ENCODE measurements at places on chromosomes 7 and 10.

DNA sequence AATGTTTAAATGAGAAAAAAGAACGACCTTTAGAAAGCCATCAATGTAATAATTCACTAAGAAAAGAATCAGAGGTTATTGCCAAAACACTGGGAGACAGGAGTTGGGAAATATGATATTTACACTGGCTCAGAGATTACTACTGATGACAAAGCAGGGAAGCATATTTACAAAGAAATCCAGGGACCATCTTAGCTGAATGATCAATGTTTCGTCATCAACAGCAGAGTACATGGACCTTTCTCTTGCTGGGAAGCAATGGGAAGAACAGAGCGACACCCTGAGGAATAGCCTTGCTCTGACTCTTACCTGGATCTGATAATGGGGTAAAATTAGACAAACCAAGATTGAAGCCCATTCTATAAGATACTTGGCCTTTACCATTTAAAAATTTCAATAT is 1293.5 kb downstream of the XPNPEP1 start:
- DNase-seq = no peak

DNA sequence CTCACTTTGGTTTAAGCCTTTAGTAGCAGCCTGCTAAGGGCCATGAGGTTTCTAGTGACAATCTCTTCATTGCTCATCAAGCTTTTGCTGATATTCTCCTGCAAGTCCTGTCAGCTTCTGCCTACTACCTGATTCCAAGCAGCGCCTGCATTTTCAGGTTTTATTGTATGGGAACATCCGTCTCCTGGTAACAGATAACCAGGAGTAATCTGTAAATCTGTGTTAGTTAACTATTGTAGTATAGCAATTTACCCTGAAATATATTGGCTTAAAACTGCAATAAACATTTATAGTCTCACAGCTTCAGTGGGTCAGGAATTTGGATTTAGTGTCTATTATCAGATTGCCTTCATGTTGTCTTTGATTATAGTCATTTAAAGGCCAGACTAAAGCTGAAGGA is 94.0 kb downstream of the MLLT10 start:
- no peak for DNase-seq

DNA sequence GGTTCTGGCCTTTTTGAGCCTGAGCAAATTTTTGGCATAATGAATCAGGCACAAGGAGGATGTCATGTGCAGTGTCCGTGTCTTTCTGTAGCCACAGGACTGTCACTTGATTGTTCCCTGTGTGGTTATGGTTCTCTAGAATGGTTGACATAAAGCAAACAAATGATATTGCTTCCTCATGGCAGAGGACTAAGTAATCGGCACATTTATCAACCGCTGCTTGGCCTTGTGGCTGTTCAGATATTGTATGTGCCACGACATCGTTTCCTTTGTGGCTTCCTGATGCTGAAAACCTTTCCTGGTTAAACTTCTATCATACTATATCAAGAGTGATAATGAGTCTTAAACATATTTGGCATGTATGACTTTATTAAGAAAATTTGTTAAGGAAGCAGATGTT is 598.8 kb downstream of the SUGCT start:
- DNase-seq = no peak

GRCh38 chr7:85220651-85221050 is 33.8 kb upstream of the SEMA3D start:
- no peak for DNase-seq

GRCh38 chr10:119362122-119362521 is 154.8 kb downstream of the GRK5 start:
- DNase-seq = no peak

DNA sequence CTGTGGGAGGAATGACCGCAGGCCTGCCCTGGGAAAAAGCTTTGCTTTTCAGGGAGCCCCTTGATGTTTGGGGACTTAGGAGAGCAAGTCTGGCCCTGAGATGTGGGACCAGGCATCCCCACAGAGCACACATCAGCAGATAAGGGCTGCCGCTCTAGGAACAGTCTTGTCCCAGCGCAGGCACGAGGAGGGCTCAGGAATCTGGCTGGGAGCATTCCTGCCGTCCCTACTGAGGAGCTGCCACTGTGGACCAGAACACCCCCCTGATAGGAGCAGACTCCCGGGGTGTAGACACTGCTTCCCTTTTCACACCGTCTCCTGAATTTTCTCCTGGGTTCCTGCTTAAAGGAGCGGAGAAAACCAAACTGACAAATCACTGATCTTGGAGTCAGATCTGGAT is 232.3 kb downstream of the CUX1 start:
- no peak for DNase-seq

DNA sequence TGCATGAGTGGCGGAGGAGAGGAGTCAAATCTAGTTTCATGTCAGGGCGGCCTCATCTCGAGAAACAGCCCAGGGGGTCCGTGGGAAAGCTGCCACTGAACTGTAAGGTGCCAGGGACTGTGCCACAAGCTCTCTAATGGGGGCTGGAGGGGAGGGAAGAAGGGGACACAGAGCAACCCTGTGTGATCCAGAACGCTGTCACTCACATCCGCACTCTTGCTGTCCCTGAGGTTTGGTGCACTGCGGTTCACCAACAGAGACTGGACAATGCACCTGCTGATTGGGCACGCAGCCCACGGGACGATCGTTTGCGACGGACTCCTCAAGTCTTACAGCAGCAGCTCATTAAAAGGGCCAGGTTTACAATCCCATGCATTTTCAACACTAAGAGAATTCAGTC is 47.7 kb downstream of the AMZ1 start:
- no peak for DNase-seq

DNA sequence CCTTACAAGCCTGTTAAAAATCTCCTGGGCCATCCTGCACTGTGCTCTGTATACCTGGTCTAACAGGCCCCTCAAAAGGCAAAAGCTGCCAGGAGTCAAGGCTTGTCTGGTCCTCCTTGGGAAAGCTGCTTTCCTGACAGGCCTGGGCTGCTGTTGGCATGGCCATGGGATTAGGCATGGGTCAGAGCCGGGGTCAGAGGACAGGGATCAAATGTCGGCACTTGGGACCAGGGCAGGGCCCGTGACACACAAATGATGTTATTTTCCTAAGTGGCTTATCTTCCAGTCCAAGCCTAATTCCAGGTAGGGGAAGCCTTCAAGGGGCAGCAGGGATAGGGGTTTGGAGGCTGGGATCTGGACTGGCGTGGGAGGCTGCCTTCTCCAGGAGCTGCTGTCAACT is 191.5 kb upstream of the GPR26 start:
- no peak for DNase-seq

DNA sequence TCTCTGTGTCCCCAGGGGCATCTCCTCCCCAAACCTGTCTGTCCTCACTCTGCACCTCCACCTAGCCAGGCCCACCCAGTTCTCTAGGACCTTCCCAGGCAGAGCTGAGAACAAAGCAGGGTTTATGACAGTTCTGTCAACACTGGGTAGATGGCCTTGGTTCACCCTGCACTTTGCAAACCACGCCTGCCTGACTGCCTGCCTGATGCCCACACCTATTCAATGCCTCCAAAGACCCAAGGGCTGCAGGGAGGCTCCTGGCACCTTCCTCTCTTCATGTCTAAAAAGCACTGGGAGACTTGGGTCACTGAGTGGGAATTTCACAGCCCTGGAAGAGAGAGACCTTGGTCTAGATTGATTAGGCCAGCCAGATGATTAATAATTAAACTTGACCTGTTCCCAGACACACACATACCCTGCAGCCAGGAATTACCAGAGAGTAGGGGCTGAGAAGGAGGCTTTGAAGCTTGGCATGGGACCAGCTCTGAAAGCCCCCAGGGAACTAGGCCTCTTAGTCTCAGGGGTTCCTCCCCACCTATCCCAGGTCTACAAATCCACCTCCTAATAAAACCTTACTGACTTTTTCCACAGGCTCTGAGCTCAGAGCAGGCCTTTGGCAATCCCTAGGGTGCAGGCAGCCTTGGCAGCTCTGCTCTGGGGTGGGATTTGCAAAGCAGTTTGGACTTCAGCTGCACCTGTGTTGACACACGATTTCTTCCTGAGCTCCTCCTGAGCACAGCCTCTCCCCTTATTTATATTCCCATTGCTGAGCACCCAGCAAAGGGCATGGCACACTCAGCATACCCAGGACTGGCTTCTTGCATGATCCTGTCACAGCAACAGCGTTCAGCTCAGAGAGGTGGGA is 25.7 kb upstream of the PDCD4 start:
- DNase-seq = no peak

DNA sequence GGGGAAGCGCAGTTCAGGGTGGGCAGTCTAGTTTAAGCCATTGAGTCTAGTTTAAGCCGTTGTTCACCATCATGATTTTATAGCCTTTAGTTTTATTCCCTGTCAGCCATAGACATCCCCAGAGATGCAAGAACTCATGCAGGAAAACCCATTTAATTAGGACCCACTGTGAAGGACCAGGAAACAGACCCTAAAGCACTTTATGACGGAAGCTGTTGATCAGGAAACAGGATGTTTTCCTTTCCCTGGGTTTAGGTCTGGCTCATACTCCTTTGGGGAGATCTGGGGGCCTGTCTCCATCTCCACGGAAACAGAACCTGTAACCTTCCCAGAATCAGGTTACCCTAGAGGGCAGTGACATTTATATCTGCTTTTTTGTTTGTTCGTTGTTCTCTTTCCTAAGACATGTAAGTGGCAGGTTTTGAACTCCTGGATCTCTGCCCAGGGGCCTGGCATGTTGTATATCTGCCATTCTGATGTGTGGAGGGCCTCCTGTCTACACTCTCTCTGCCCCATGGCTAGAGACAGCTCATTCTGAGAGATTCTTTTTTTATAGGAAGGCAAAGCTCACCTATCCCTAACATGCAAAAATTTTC is 657.2 kb upstream of the GALNT17 start:
- DNase-seq = no peak

GRCh38 chr10:110671788-110672579 is 27.8 kb downstream of the RBM20 start:
- DNase-seq = peak; percentile 68

DNA sequence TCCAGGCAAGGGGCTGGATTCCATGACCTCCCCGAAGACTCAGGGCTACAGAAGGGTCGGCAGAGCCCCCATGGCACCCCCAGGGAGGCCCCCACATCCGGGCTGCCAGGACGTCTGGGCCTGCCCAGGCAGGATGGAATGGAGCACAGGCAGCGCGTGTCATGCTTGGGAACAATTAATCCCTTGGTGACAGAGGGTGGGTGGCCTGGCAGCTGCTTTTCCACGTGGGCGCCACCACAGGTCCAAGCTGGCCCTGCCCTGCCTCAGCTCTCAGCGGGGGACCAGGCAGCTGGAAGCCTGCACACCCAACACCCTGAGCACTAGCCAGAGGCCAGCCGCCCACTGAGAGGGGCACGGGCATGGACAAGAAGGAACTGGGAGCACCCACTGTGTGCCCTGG is 11.4 kb downstream of the ELN start:
- DNase-seq = no peak

DNA sequence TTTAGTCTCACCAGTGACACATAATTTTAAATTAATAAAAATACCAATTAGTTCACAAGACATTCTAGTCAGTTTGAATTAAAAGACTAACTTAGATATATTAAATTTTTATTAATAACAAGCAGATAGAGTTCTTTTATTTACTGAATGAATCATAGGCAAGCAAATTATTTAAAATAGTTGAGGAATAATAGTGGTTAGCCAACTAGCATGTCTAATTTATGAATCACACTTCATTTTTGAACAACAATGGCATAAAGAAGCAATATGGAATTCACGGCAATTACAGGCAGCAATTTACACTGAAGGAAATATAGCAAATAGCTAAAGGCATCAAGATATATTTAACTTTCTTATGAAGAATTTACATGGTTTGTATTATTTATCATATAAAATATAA is 187.0 kb upstream of the SLC26A5 start:
- no peak for DNase-seq

GRCh38 chr7:45136106-45137060 is 21.2 kb upstream of the RAMP3 start:
- peak; percentile 64 for DNase-seq

GRCh38 chr10:3046981-3047547 is 20.3 kb upstream of the PFKP start:
- DNase-seq = no peak

DNA sequence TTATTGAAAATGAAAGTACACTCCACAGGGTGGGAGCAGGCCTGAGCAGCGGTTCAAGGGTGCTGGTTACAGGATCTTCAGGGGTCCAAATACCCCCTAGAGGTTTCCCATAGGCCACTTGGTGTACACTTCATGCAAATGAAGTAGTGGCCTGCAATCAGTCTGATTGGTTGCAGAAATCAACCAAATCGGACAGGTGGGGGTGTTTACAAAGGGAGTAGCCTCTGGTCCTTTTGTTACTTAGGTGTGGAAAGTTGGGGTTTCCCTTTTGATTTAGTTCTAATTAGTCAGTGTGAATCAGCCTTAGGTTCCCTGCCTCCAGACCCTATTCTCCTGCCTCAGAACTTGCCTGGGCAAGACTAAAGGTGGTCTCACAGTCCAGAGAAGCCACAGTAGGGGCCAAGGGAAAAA is 49.6 kb downstream of the SYPL1 start:
- DNase-seq = no peak

DNA sequence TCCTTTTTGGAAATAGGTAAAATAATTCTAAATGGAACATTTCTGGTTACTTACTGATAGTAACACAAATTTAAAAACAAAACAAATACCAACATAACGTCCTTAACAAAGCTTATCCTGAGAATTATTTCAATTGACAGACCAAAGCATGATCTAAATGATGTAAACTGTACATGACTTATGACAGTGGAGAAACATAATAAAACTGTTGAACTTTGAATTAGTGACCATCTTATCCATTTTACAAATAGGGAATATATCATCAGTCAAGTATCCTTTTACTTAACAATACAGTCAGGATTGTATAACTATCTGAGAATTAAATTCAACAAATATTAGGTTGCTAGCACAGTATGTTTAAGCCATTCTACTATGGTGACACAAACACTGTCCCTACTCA is 2.4 kb downstream of the IPMK start:
- DNase-seq = no peak

- no peak for DNase-seq
Observed at GRCh38 chr7:34842782-34843181, 184.8 kb downstream of the NPSR1 start.

- DNase-seq = no peak
Observed at GRCh38 chr10:123687758-123688157, 21.6 kb downstream of the GPR26 start.

DNA sequence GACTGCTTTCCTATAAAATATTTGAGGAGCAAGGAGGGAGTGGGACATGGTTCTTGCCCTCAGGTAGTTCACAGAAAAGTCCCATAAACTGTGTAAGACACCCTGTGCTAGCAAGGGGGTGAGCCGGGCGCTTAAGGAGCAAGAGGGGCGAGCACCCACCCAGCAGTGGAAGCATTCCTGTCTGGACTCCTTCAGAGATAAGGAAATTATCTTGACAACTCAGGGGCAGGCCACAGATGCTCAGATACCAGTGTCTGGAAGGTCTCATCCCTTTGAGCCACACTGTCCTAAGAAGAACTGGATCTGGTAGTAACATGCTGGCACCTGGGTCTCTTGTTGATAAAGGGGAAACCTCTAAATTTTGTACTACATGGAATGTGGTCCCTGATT is 54.1 kb downstream of the DAGLB start:
- no peak for DNase-seq

GRCh38 chr7:118186501-118186900 is 2.5 kb downstream of the LSM8 start:
- no peak for DNase-seq

GRCh38 chr7:151198945-151199848 is 11.1 kb downstream of the H2BK1 start:
- no peak for DNase-seq

GRCh38 chr7:24715661-24716479 is 41.4 kb downstream of the GSDME start:
- DNase-seq = no peak

- no peak for DNase-seq
Observed at GRCh38 chr10:35043796-35044344, 46.3 kb downstream of the CUL2 start.

GRCh38 chr10:29751684-29752083 is 116.9 kb upstream of the SVIL start:
- DNase-seq = no peak
